ENCODE measurements at places on chromosomes 7 and 10.

DNA sequence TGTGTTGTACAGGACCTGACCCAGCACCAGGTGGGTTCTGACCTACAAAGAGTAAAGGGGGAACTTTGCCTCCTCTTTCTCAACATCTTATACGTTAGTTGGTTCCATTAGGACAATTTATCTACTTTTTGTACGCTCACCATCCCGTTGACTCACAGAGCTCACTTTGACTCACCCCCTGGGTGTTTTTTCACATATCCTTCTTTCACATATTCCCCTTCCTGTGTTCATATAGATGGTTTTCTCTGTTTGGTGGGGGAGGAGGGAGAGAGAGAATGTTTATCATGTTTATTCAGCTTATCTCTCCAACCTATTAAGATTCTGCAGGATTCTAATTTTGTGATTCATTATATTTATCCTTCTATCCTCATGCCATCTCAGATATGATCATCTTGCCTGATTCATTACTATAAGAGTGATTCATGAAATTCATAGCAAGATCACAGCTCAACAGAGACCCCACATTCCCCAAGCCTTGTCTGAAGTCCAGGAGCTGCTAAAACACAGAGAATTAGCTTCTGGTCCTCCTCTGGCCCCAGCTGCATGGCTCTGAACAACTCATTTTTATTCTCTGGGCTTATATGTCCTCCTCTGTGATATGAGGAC, 37.2 kb downstream of the PRSS2 start:
- DNase-seq, result no peak

GRCh38 chr10:5933909-5934546, 43.3 kb downstream of the IL15RA start:
- DNase-seq, result no peak

GRCh38 chr10:125692601-125693523, 9.9 kb upstream of the TEX36 start:
- no peak for DNase-seq

GRCh38 chr10:63738410-63738809, 217.2 kb downstream of the REEP3 start:
- DNase-seq, result no peak

- DNase-seq, result no peak
Measured at GRCh38 chr10:44564790-44565189, 179.9 kb upstream of the CXCL12 start.

GRCh38 chr10:87060280-87060928, 34.2 kb downstream of the GLUD1 start:
- DNase-seq, result no peak

- no peak for DNase-seq
Measured at GRCh38 chr10:68732651-68733050, 11.6 kb downstream of the CCAR1 start.

DNA sequence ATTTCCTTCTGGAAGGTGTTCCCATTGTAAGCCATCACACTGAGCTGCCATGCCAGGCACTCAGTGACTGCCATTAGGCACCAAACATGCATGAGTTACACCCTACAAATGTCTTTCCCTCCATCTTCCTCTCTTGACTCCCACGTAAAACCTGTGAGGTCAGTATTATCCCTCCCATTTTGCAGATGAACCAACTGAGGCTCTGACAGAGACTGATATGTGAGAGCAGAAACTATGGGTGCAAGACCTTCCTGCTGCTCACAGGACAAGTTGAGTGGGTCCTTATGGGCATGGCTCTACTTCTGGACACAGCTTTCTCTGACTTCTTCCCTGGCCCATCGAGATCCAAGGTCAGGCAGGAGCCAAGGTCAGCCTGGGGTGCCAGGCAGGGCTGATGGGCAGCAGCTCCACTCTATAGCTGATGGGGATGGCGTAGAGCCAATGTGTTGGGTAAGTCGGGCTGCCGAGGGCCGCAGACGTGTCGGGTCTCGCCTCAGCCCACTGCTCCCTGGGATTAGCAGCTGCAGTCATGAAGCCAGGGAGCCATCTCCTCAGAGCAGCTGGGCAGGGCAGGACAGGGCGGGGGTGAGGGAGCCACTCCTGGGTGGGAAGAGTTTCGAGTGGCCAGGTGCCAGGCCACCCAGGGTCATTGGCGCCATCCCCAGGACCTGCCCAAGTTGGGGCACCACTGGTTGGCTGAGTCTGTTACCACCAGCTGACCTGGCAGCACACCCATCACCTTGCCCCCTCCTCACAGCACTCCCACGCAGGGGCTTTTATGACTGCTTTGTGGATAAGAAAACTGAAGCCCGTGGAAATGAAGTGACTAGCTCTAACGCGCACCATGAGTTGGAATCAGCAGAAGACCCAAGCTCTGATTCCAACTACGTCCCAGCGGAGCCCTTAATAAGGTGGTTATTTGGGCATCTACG, 117.8 kb upstream of the ZMIZ1 start:
- DNase-seq, result no peak

GRCh38 chr10:47283101-47283630, 16.8 kb upstream of the GDF10 start:
- DNase-seq, result no peak

- no peak for DNase-seq
Measured at GRCh38 chr10:77949167-77949566, 22.6 kb upstream of the DLG5 start.

GRCh38 chr10:83603708-83604107, 535.6 kb upstream of the GHITM start:
- DNase-seq, result no peak

DNA sequence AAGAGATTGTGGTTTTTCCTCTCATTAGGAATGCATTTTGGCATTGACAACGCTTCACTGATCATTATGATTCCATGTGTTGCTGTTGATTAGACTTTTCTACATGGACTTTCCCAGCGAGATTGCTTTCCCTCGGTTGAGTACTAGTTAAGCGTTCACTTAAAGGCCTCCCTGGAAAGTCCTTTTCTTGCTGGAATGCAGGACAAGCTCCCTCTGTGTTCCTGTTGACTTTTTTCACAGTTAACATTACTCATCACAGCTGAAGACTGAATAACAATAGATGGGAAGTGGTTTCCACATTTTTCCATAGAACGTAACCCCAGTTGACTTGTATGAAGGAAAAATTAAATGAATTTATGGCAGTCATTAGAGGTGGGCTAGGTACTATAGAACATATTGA, 2.6 kb upstream of the CAV1 start:
- no peak for DNase-seq

DNA sequence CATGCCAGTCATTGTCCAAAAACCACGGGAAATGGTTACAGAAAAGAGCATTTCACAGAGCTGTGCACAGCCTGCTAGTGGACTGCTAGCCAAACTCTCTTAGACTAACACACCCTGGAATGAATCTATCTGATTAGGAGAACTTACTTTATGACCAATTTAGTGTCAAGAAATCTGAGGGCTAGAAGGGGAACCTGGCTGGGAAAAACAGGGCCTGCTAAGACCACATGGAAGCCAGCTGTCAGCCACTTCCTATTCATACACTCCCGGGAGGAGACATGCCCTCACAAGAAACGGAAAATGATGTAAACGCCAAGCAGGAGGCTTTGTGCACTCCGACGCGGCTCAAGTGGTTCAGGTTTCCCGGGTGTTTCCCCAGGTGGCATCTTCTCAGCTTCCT, 54.8 kb downstream of the MPP7 start:
- no peak for DNase-seq

DNA sequence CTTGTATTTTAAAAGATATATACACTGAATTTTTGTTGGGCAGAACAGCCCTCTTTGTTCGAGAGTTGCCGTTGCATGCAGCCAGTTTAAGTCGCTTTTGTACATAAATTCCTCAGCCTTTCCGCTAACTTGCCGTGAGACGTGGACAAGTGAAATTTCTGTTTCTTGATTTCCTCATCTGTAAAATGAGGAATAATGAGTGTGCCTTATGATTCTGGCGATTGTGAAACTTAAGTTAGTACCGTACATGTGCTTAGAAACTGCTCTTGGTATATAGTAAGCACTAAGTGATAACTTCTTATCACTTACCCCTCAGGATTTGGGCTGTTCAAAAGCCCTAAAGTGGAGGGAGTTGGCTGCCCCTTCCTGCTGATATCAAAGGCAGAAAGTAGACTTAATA, 1.4 kb downstream of the CCNJ start:
- DNase-seq, result no peak

DNA sequence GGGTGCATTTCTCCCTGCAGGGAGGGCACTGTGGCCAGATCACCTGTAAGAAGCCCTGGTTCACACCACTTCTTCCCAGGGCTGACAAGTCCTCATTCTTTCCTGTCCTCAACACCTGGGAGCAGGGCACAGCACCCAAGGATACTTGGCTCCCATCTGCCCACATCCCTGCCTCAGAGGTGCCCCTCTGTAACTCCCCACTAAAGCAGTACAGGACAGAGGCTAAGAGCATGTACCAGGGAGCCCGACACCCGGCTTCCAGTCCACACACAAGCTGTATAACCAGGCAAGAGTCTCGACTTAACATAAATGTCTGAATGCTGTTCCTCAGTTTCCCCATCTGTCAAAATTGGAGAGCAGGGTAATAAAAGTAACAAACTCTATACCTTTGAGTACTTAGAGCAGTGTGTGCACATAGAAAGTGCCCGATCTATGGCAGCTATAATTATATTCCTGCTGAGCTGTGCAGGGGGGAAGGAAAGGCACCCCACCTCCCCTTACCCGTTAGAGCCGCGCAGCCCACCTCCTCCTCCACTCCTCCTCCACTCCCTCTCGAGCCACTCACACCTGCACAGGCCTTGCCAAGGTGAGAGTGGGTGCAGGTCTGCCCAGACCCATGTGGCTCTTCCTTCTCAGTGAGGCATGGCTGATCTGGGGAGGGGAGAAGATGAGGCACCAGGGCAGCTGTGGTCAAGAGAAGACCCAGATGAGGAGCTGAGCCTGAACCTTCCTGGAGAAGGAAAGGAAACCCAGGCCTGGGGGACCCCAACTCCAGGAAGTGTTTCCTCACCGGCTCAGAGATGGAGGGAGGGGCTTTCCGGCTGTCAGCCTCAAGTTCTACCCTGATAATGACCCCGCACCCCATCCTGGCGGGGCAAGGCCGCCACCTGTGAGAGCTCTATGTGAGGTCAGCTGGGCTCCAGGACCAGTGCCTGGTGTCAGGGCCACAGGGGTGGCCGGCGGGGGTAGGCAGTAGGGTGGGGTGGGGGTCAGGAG, 22.6 kb downstream of the PODXL start:
- DNase-seq, result no peak

DNA sequence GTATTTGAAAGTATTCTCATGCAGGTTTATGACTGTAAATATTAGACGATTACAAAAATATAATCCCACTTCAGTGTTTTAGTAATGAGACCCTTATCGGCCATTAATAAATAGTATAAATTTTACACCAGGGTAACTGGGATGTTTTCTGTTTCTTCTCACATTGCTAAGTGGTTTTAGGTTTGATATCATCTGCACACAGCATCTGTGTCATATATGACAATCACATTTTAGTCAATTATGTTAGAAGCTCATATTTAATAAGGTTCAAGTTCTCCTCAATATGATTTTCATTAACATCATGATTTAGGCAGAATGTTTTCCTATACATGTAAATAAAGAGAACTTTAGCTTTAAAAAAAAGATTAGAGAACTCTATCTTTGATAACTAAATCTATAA, 66.8 kb downstream of the ATAD1 start:
- DNase-seq, result no peak

GRCh38 chr7:109391240-109391639, 821.6 kb downstream of the DNAJB9 start:
- no peak for DNase-seq

GRCh38 chr10:108204528-108205305, 1040.2 kb upstream of the SORCS1 start:
- DNase-seq, result peak; percentile 4

- DNase-seq, result no peak
Measured at GRCh38 chr7:132557489-132558044, 18.7 kb downstream of the PLXNA4 start.

GRCh38 chr10:95531994-95532399, 29.2 kb downstream of the SORBS1 start:
- no peak for DNase-seq

DNA sequence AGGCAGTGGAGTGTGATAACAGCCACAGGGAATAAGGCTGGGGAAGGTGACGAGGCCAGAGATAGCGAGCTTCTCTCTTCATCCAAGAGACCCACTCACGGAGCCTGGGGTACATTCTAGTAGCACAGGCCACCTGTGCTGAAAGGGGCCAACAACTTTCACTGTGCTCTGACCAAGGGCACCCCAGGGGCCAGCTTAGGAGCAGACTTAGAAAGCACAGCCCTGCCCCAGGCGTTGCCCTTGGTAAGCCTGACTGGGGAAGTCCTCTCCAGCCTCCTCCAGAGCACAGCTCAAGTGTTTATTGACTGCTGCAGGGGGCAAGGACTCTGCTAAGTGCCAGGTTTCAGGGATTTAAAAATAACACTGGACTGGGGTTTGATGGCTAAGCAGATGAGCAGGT, 44.7 kb downstream of the EBF3 start:
- DNase-seq, result no peak
